ENCODE measurements at places on chromosomes 12 and 14.

DNA sequence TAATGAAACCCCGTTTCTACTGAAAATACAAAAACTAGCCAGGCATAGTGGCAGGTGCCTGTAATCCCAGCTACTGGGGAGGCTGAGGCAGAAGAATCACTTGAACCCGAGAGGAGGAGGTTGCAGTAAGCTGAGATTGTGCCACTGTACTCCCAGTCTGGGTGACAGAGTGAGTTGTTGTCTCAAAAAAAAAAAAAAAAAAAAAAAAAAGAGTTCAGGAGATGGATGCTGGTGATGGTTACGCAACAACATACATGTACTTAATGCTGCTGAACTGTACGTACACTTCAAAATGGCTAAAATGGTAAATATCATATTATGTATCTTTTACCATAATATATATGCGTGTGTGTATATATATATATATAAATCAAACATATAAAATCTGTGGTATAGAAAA is 29.0 kb downstream of the ACTN1 start:
- no peak for DNase-seq

DNA sequence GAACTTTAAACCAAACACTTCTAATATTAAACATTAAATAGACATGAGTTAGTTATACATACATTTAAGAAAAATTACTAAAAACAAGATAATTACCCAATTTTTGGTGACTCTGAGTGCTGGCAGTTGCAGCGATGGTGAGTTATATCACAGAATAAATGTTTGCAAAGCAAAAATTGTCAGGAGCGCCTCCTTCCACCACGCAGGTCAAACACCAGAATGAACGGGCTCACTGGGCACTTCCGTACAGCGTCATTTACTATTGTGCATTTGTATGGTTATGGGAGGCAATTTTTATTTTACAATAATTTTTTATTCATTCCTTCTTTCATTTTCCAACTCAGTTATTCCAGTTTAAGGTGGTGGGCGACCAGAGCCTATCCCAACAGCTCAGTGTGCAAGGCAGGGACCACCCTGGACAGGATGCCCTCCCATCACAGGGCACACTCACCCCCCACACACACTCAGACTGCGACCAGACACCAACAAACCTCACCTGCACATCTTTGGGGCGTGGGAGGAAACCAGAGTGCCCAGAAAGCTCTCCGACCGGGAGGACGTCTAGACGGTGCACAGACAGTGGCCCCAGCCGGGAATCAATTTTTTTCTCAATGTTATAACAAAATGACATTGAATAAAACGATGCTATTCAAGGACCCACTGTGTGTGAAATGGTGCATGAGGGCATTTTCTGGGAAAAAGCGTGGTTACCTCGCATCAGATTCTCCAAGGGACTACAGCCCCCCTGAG is 67.2 kb downstream of the TESC start:
- no peak for DNase-seq

DNA sequence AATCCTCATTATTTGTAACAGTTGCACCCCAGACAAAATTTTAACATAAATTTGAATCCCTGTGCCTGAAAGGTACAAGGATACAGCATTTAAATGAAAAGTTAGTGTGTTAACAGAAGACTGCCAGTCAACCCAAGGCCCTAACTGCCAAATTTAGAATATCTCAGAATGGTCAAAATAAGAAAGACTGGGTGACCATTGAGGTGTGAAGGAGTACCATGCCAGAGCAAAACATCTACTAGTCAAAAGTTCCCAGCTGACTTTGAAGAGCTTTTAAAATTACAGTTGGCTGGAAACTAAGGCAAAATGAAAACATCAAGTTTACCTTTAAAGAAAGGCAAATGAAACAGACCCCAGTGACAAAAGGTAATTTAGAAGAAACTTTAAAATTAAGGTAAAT is 18.4 kb downstream of the SAV1 start:
- DNase-seq = no peak

DNA sequence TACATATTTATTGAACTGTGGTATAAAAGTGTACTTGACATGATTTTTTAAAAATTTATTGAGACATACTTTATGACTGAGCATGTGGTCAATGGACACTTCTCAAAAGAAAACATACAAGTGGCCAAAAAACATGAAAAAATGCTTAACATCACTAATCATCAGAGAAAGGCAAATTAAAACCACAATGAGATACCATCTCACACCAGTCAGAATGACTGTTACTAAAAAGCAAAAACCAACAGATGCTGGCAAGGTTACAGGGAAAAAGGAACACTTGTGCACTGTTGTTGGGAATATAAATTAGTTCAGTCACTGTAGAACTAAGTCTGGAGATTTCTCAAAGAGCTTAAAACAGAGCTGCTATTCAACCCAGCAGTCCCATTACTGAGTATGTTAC is 1177.6 kb downstream of the GALC start:
- DNase-seq = no peak

- no peak for DNase-seq
These were observed 448.0 kb upstream of the CCDC196 start for GRCh38 chr14:66038212-66038611.

DNA sequence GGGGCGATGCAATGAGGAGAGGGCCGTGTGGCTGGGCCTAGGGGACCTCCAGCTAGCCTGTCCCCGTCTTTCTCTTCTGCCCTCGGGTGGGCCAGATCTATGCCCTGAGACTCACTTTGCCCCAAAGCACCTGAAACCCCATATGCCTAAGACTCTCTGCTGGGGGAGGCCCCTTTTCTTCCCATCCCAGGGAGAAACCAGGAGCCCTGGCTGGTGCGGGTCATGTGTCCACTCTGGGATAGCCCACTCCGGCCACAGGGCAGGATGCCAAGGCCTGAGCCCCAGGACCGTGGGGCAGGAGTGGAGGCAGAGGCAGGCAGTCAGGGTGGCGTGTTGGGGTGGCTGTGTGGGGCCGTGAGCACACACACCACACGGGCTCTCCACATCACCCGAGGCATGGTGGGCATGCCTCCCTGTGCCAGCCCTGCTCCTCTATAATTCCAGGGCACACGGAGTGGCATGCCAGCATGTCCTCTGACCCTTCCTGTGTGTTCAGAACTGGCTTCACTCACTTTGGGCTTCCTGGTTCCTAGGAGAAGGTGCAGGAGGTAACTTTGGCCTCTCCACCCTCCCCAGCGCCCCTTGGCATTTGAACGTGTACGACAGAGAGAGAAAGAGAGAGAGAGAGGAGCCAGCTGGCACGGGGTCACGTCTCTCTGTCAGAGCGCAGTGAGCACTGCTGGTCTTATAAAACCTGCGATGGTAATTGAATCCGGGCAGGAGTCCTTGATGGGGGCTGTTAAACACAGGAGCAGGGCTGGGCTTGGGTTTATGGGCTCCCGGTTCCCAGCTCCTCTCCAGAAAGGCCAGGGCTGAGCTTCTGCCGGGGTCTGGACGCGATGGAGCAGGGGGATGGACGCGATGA is 144.2 kb downstream of the KIF26A start:
- no peak for DNase-seq

- no peak for DNase-seq
These were observed 15.9 kb upstream of the GLIPR1L2 start for GRCh38 chr12:75374971-75375370.

- DNase-seq = no peak
These were observed 28.2 kb downstream of the PALS1 start for GRCh38 chr14:67269298-67270060.

DNA sequence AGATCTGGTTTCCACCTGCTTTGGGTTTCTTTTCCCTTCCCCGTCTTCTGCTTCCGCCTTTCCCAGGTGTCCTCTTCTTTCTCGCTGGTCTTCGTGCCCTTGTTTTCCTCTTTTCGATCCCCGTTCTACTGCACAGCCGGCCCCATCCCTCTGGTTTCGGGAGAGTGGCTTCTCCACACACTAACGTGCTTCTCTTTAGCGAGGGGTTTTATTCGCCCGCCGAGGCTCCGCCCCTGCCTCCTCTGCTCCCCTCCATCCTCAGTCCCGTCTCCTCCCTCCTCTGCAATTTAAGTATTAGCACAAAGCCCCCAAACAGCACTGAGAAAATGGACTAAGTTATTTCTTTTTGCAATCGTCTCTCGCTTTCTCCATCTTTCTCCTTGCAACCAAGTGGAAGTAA is at the start of gene SLC7A8:
SLC7A8 (minus strand) TSS at position 182 of the 400 bp plus-strand sequence. CDS start 746 bp downstream, outside the sequence.
- DNase-seq = no peak

GRCh38 chr12:90366286-90366685 is 588.7 kb downstream of the CCER1 start:
- DNase-seq = no peak

DNA sequence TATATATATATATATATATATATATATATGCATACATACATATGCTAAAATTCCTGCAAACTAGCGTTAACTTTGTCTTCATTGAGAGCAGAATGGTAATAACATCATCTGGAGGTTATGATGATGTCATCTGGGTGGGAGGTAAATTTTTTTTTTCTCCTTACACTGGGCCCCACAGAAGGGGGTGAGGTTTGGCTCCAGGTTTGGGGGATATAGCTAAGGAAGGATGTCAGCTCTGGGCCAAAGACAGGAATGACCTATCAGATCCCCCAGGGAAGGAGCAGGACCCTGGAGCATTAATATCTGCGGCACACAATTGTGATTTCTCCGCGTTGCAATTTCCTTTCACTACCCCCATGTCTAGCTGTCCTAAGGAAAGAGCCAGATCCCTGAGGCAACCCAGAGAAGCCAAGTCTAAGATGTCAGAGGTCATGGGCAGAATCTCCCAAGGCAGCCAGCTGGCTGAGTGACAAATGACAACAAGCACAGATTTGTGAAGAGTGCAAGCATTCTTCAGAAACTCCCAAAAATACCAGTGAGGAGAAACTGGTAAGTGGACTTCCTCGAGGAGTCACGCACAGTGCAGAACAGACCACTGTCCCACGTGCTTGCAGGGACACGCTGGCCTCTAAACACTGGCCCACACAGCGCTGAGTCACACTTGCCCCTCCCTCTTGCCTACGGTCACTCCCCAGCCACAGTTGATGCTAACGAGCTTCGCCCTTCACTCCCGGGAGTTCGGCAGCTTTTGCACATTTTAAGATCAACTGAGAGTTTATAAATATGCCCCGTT is 9.9 kb downstream of the UBC start:
- DNase-seq = no peak

- DNase-seq = no peak
These were observed 3.0 kb upstream of the DHRS4 start for GRCh38 chr14:23950411-23951135.

DNA sequence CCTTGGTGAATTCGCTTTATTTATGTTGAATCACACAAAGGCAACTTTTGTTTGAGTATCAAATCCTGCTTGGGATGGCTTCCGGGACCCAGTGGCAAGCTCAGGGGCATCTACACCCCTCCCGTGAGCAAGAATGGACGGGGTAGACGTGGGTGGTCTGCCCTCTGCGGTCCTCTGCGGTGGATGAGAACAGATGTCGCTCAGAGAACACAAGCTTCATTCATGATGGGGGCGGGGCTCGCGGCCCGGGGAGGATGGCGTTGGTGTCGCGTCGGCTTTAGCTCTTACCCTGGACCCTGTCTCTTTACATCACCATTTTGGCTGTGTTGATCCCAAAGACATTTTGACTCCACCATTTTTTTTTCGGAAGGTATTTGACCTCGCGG is 158.5 kb upstream of the RTL1 start:
- no peak for DNase-seq

DNA sequence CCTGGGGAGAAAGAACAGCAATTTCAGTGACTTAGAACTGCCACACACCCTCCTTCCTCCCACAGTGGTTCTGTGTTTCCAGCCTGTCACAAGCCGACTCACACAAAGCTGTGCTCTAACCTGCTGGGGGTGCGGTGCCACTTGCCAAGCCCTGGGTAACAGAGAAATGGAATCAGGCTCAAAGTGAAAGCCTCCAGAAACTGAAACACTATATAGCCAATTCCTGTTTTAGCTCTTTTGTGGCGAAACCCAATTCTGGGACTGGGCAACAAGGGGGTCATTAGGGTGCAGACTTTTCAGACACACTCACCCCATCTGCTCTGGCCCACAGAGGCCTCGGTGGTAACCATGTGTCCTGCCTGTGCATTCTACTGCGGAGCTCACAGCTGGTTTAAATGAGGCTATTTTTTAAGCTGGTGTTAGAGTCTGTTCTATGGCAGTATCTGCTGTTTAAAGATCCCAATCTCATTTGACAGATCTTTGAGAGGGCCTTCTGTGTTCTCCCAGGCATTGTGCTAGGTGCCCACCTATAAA is 15.2 kb upstream of the ACTR6 start:
- DNase-seq = no peak

DNA sequence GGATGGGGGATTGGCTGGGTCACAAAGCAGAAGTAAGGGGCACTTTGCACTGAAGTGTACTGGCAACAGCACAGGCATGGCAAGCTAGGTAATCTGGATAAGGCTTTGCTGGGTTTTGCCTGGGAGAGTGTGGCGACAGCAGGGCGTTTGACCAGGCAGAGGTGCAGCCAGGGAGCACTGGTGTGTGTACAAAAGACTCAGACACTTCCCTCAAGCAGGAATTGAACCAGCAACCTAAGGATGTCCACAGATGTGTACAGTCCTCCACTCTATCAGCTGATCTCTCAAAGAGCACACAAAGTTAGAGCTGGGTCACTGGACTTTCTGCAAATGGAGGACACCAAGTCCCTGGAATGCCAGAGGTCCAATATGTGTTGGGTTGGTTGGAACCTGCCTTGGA is 15.4 kb upstream of the RNASE4 start:
- no peak for DNase-seq

GRCh38 chr14:44565968-44566367 is 58.9 kb upstream of the FSCB start:
- DNase-seq = no peak

DNA sequence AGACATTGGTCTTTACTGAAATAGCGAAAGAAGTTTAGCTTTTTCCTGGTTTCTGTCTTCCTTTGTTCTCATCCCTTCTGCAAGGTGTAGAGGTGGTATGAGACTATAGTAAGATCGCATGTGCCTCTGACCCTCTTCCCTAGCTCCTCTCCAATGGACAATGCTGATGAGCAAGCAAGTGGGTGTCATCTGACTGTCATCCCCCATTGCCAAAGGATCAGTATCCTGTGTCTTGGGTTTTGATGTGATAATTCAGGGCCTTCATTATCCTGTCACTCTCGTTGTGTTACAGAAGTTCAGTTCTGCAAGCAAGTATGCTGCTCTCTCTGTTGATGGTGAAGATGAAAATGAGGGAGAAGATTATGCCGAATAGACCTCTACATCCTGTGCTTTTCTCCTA is 10.0 kb upstream of the TNS2 start:
- DNase-seq = no peak

DNA sequence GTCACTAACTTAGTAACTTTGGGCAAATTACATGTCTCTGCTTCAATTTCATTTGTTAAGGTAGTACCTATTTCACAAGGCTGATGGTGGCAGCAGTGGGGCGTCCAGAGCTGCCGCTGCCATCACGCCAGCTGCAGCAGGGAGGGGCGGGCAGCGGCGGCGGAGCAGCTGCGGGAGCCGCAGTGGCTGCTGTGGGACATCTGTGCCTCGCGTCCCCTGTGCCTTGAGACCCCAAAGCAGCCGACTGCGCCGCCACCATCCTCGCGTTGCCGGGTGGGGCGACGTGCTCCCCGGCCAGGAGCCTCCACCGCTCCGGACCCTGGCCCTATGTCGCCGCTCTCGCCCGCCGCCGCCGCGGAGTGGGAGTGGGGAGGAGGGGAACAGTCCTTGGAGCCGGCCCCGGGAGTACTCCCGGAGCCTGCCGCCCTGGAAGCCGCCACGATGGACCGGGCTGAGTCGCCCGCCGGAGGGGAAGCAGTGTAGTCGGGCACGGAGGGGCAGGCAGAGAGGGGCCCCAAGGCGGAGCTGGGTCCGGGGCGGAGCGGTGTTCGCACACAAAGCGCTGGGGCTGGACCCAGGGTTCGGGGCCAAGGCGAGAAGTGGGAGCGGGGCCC is 51.4 kb downstream of the A2M start:
- peak; percentile 37 for DNase-seq

- DNase-seq = no peak
These were observed 189.8 kb upstream of the SLC16A7 start for GRCh38 chr12:59405992-59406391.

Measured in stimulated activated CD8-positive, alpha-beta memory T cell treated with anti-CD3 and anti-CD28 coated beads, Interleukin-2, amount 100 ng/mL, for 48 hours (primary cell).